ENCODE measurements at places on chromosomes 7 and 10. TPM values are rescaled to one million over a fixed set of nuclear protein-coding genes. Genes with fewer than 3 reads are reported as not detected.

Gene KCNIP2
- total RNA-seq, result 1.2 TPM

Gene ZNF425
- 4.3 TPM for total RNA-seq

Gene LMOD2
- not detected for total RNA-seq

Gene FANK1
- total RNA-seq, result 2.3 TPM

Gene CLEC2L
- total RNA-seq, result not detected

Gene HHEX
- 0.49 TPM for total RNA-seq

Gene EBLN1
- total RNA-seq, result not detected

Gene JAKMIP3
- total RNA-seq, result 1.1 TPM

Gene FGFBP3
- total RNA-seq, result 1.2 TPM

Data from fibroblast of the aortic adventitia (primary cell).